Gastroesophageal sphincter (tissue), 4 donors: ENCODE measurements at places on chromosomes 3 and 15.

DNA sequence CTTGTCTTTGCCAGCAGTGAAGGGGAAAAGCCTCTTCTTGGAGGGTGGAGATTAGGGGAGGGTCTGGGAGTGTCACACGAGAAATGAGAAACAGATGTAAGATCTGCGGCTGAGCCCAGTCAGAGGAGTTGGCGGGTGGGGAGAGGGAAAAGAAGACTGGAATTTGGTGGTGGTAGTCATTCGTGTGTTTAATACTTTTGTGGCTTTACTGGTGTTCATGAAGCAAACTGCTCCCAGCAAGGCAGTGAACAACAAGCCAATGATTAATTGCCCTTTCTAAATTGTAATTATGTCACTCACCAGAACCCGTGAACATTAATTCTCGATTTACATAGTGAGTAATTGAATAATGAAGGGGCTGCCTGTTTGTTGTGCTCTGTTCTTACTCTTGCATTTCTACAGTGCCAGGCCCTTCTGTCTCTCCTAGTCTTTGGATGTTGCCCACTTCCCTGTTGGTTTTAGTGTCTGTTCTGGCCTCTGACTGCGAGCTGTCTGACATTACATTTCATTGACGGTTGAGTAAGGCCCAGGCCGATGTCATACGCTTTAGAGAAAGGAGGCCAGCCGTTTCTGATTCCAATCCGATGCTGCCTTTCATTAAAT lies 78.0 kb downstream of the CHCHD6 start:
- peak; percentile 73 for ATAC-seq

DNA sequence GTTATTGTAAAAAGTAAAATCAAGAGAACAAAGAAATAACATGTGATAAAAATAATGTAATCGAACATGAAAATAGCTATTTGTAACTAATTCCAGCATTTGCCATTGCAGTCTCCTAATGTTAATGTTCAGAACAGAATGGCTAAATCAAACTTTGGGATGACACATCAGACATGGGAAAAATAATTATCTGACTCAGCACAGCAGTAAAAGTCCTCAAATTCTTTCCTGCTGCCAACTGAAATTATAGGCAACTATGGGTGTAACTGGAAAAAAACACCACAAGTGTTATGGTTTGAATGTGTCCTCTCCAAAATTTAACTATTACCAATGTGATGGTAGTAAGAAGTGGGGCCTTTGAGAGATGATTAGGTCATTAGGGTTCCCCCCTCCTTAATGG lies 446.7 kb downstream of the C3orf38 start:
- no peak for ATAC-seq

DNA sequence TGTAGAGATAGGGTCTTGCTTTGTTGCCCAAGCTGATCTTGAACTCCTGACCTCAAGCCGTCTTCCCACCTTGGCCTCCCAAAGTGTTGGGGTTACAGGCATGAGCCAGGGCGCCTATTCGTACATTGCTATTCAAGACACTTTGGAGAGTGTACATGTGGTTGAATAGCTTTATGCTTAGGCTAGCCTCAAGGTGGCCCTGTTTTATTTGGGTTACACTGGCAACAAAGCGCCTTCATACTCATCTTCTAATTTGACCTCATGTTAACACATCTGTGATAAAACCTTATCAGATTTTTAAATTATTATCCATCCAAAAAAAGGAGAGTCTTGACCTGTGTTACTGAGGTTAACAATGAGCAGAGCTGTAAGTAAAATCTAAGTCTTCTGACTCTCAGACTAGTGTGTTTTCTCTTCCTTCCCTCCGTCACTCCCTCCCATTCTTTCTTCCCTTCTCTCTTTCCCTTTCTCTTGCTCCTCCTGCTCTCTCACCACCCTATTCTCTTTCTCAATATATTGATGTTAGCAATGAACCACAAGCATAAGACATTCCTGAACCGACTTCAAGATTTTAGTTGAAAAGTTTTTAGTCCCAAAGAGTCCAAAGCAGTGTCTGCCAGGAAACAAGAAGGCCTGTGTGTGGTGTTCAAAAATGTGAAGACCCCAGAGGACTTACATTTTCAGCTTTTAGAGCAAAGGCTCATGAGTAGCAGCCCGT lies 603.7 kb upstream of the CFAP20DC start:
- ATAC-seq, result peak; percentile 42

DNA sequence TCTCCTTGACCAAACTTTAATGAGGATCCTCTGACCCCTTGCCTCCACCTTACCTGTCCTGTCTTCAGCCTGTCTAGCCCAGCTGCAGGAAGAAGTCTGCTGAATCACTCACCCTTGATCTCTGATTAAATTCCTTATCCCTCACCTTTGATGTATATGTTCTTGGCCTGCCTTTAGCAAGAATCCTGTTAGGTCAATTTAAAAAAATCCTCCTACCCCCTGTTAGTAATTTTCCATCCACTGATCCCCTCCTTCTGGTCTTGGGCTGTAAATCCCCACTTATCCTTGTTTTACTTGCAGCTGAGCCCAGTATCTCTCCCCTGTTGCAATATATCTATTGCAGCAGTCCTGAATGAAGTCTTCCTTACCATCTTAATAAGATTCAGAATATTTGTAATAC lies 39.0 kb downstream of the MYH15 start:
- no peak for ATAC-seq

GRCh38 chr3:149235599-149236424 lies 14.2 kb upstream of the CP start:
- no peak for ATAC-seq

- no peak for ATAC-seq
These were observed 155.0 kb upstream of the HES1 start for GRCh38 chr3:193980905-193981304.

DNA sequence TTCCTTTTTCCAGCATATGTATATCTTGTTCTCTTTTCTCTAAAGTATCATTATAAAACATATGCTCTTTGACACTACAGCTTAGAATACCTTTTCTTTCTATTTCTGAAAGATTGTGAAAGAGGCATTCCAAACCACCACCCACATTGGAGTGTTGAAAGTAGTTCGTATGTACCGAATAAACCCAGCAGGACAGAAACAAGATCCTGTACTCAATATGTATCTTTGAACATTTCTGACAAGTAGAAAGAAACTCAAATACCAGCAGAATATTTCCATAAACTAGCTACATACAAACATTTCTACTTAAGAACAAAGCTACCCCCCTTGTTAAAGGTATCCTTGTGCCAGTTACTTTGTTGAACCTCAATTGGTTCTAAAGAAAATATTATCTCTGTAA lies 415.3 kb upstream of the ALCAM start:
- no peak for ATAC-seq

- no peak for ATAC-seq
These were observed 72.8 kb downstream of the ITPR1 start for GRCh38 chr3:4565809-4566501.

DNA sequence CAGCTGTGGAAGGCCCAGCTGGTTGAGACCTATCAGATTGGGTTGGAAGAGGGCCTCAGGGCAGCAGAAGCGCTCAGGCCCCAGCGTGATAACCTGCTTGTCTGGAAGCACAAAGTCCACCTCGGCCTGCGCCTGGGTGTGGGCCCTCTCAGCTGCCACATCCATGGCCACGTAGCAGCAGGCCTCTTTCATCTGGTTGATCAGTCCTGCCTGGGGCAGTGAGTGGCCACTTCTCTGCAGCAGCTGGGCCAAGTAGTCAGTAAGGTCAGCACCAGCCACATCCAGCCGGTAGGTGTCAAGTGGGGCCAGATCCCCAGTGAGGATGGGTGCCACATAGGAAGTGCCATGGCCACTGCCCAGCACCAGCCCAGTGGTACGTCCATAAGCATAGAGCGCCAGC lies 3.9 kb upstream of the CAMKV start:
- no peak for ATAC-seq

DNA sequence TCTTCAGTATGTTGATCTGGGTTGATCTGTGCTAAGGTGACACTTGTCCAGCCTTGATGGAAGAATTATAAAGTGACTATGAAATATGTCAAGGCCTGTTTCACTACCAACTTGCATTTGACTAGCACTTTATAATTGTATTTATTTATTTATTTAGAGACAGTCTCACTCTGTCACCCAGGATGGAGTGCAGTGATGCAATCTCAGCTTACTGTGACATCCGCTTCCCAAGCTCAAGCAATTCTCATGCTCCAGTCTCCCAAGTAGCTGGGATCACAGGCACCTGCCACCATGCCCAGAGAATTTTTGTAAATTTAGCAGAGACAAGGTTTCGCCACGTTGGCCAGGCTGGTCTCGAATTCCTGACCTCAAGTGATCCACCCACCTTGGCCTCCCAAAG lies 25.5 kb upstream of the LACTB start:
- ATAC-seq, result no peak

- peak; percentile 68 for ATAC-seq
These were observed 21.6 kb downstream of the RNU5B-1 start for GRCh38 chr15:65326117-65326526.

GRCh38 chr3:54240309-54240708 lies 118.0 kb downstream of the CACNA2D3 start:
- no peak for ATAC-seq

- no peak for ATAC-seq
These were observed 651.8 kb upstream of the SGO1 start for GRCh38 chr3:20837676-20838302.

DNA sequence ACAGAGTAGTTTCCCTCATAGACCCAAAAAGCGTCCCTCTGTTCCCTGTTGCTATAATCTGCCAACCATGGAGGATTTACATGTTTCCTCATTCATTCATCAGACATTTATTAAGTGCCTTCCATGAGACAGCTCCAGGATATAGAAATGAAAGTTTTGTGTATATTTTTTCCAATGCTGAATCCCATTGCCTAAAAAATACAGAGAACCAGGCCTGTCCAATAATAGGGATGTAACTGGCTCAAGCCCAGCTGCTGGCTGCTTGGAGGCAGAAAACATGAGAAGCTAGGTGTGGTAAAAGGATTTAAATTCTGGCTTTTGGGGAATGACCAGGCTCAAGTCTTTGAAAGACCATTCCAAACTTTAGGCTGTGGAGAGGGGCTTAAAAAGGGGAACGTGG lies 41.5 kb downstream of the RARB start:
- ATAC-seq, result peak; percentile 38

- ATAC-seq, result no peak
These were observed 22.8 kb downstream of the STRIT1 start for GRCh38 chr3:155270485-155271342.

- no peak for ATAC-seq
These were observed 16.5 kb upstream of the FAM3D start for GRCh38 chr3:58683001-58683458.

GRCh38 chr3:176906046-176906905 lies 291.0 kb downstream of the TBL1XR1 start:
- peak; percentile 48 for ATAC-seq

DNA sequence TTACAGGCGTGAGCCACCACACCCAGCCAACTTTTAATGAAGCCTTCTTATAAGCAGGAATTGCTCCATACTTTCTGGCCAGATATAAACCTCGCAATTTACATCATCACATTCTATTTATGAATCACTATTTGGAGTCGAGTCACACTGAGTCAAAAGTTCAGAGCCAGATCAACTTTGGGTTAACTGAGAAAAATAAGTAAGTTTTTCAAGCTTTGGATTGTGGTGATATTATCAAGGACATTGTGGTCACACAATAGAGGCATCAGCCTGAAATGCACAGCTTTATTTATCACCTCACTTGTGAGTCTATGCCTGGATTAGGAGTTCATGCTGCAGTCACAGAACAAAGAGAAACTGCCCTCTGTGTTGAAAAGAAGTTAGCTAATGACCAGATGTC lies 1163.5 kb downstream of the ROBO1 start:
- ATAC-seq, result no peak

- ATAC-seq, result no peak
These were observed 20.2 kb downstream of the CGGBP1 start for GRCh38 chr3:88038566-88038965.

DNA sequence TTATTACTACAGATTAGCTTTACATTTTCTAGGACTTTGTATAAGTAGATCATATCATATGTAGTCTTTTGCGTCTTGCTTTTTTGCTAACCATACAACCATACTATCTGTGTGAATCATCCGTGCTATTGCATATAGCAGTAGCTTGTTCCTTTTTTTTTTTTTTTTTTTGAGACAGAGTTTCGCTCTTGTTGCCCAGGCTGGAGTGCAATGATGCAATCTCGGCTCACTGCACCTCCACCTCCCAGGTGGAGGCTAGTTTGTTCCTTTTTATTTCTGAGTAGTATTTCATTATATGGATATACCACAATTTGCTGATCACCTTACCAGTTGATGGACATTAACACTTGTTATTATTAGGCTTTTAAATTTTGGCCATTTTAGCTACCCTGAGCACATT lies 54.5 kb upstream of the TBL1XR1 start:
- no peak for ATAC-seq

DNA sequence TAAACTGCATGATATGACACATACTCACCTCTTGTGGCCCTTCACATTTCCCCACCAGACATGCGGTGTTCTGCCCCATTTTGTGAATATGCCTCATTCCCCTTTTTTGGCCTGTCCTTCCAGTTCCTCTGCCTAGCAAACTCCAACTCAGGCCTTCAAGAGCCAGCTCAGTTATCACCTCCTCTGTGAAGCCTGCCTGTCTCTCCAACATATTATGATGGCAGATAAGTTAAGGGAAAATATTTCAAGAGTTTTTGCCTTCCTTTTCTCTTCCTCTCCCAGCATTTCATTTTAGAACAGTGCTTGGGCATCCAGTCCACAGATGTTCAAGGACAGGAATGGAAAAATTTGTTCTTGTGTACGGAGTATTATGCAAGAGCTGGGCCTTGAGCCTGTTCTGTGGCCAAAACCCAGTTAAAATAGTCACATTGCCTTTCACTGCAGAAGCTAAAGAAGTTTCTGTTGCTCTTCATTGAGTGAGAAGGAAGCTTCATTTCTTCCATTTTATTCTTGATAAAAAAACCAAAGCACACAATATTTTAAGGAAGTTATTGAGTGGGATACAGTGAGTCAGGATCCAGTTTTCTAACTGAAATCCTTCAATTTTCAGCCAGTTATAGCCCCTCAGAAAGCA lies 192.0 kb downstream of the GHSR start:
- peak; percentile 89 for ATAC-seq

DNA sequence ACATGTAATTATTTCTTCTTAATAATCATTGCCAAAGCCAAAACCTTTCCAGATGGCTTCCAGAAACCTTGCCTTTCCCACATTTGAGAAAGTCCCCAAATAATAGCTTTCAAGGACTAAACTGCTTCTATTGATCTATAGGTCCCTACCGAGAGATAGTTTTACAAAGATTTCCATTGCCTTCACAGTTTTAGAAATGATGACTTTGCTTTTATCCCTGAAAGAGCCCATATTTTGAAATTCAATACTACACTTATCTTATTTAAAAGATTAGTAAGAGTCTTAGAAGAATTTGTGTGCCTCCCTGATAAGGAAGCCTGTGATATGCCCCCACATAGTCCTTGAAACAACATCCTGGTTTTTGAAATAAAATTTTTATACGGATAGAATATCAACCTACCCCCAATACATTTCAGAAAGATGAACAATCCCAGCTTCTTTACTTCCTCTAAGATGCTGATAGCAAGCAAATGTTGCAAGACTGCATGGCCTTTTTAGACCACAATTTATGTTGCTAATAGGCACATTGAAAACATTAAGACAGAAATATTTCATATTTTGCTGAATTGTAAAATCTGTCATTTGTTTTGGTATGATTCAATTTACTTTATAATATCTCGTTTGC lies 146.3 kb downstream of the TMCO5A start:
- ATAC-seq, result no peak

- peak; percentile 42 for ATAC-seq
These were observed 10.2 kb upstream of the DLL4 start for GRCh38 chr15:40918799-40919392.
